Urinary bladder (tissue), 4 donors: ENCODE measurements at places on chromosomes 7 and 10. TPM values are rescaled to one million over a fixed set of nuclear protein-coding genes. Genes with fewer than 3 reads are reported as not detected.

GRCh38 chr10:43308986-43309385 lies 42.1 kb upstream of the RASGEF1A start:
- no peak for DNase-seq

GUSB gene
- 27.4 TPM for total RNA-seq

- no peak for DNase-seq
Measured at GRCh38 chr10:3902054-3902808, 117.2 kb upstream of the KLF6 start.

DNA sequence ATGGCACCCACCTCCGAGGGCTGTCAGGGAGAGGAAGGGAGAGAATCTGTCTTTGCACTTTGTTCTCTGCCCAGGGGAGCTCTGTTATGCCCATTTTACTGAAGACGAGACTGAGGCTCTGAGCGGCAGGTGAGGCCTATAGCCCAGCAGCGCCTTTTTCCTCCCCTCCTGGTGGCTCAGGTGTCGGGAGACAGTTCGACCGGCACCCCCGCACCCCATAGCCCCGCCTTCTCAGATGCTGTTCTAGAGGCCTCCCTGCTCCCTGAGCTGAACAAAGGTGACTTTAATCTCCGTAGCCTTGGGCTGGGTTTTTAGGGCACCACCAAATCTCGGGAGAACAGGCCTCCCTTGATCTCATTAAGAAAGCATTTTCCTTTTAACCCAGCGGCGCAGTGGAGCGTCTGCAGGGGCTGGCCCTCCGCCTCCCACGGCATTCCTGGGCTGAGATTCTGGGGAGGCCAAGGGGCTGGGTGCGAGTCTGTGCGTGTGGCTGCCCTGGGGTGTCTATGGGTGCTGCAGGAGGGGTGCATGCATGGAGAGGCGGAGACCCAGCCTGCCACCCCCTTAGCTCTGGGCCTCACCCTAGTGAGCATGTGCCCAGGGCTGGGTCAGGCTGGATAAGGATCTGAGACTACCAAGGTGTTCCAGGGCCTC lies 3.3 kb downstream of the LFNG start:
- DNase-seq, result no peak

DNA sequence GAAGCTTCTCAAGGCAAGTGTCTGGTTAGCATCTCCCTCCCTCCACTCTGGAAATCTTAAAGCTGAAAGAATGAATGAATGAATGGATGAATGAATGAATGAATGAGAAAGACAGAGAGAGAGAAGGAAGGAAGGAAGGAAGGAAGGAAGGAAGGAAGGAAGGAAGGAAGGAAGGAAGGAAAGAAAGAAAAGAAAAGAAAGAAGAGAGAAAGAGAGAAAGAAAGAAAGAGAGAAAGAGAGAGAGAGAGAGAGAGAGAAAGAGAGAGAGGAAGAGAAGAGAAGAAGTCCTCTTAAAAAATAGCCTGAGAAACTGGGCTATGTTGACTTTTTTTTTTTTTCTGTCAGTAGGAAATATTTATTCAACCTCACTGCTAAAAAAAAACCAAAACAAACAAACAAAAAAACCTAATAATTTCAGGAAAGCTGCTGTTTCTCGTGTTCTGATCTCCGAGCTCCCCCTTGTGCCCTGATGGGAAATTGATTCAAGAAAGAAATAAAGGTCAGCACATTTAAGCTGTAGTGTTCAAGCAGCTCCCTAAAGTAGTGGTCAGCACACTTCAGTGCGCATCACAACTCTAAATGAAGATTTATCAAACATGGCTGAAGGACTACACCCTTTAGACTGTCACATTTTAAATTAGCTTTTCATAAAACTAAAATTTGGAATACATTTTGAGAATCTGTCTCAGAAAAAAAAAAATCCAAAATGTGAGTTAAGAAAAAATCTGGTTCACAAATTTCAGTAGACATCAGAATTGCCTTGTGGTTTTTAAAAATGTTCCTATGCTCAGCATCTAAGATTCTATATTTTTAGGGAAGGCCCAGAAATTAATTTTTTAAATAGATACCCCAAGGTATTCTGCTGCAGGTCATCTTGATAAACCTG lies 154.3 kb downstream of the ELAPOR2 start:
- peak; percentile 14 for DNase-seq

CCDC172 gene
- total RNA-seq, result not detected

NME8 gene
- not detected for total RNA-seq

GRCh38 chr7:137798073-137798763 lies 48.6 kb downstream of the DGKI start:
- no peak for DNase-seq

DNA sequence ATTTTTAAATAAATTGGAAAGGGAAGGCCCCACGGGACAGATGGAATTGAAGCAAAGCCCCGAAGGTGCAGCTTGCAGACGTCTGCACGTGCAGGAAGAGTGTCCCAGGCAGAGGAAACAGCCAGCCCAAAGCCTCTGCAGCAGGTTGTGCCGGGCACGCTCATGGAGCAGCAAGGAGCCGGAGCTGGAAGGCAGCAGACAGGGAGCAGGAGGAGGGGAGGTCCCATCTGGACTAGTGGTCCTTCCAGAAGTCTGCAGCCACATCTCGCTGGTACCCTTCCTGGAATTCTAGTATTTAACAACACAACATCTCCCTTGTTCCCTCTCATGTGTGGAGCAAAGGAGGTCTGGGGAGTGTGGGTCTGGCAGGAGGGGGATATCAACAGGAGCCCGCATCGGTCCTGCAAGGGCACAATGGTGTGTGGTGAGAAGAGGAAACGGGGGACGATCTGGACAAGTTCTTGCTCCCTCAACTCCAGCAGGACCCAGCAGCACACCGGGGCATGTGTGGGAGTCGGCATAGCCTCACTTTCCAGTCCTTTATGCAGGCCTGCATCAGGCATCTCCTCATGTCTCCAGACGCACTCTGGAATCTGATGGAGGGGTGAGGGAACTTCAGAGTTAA lies 169.3 kb downstream of the GRID1 start:
- DNase-seq, result no peak

DNA sequence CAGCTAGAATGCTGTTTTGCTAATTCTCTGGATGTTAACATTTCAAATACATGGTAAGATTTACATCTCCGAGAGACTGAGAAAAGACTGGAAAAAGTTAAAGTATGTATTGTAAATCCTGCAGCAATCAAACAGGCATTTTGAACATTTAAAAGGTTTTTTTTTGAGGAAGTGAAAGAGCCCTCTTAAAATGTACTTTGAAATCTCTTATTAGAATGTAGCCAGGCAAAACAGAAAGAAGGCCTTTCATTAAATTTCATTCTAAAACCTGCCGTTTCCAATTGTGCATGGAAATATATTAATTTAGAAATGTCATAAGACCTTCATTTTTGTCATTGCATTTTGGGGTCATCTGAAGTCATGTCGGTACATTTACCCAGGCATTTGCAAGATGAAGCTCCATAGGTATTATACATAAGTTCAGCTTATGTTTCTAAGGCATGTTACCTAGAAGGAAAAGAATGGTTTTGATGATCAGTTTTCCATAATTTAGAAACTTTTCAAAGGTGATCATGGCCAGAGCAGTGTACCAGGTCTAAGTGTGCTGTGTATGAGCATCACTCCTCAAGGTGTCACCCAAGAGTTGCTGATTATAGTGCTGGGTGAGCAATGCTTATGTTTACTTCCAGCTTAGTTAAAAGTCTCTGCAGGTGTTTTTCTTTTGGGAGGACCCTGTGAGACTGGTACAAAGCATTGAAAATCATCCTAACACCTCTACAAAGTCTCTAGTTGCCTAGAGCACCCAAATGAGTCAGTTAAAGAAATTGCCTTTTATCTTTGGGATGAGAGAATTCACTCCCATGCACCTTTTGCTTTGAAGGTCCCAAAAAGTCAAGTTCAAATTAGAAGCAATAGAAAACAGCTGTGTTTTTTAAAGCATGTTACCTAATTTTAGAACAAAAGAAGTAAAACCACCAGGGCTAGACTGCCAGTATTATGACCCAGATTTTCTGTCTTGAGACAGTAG lies 7.1 kb downstream of the ZNF736 start:
- DNase-seq, result no peak

ZNF800 gene
- 42.5 TPM for total RNA-seq

- no peak for DNase-seq
Measured at GRCh38 chr7:22317632-22318031, 39.3 kb downstream of the RAPGEF5 start.

DNA sequence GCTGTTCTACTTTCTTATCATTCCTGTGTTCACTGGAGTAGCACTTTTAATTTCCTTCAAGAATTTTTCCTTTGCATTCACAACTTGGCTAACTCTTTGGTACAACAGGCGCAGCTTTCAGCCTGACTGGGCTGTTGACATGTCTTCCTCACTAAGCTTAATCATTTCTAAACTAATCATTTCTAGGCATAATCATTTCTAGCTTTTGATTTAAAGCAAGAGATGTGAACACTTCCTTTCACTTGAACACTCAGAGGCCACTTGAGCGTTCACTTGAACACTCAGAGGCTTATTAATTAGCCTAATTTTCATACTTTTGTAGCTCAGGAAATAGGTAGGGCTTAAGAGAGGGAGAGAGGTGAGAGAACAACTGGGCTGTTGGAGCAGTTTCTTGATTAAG lies 15.9 kb downstream of the C10orf90 start:
- no peak for DNase-seq

DNA sequence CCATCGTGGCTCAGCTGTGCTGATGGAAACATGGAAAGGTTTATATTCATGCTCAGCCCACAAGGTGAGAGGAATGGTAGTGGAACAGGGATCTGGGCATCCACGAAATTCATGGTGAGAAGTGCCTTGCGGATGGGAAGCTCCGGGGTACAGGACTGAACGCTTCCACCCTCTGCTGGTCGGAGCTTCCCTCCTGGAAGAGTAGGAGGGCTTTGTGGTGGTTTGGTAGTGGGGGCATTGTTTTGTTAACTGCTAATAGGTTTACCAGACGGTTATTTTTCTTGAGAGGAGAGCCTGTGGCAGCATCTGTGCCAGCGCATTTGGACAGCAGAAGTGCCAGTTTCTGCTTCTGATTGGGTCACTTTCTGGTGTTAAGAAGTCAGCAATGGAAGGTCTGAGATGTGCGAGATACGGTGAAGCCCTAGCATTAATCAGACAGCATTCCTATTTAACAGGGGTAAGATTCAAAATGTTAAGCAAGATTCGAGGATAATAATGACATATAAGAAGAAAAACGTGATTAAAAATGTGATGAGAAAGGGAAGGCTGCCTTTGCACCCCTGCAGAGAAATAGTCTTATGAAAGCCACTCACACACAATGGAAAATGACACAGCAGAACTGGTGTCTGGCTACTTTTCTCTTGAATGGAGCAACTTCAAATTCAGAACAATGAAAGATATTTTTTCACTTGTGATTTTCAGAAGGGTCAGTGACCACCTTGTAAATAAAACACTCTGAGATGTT lies 17.7 kb downstream of the ABCA13 start:
- DNase-seq, result no peak

DNA sequence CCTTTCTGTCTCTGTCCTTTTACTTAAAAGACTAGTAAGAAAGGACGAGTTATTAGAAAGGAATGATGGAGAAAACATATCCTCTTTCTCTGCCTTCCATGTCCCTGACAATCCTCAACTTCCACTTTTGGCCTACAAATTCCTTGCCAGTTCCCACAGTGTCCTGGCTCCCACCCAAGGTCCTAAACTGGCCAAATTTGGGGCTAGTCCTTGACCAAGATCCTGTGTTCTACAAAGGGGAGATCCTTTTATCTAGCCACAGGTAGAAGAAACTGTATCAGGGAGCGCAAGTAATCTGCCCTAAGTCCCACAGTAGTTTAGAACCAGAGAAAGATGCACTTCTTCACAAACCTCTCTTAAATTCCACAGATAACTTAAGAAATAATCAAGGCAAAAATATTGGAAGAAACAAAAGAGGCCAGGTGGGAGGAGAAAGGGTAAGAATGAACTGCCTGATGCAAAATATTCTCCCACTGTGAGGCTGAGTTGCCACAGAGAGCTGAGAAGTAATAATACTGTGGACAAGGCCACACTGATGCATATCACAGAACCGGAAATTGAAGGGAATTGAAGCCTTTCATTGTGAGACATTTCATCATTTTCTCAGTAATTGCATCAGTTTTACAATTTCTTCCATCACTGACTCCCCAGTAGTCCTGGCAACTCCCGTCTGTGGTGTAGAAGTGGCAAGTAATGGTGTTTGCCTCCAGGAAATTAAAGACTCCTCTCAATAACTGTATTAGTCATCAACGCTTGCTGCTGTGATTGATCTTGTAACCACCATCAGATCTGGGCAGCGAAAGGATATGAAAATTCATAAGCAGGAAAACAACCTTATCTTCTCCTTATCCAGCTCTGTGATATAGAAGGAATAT lies 47.2 kb downstream of the DNAJC12 start:
- DNase-seq, result no peak

DNA sequence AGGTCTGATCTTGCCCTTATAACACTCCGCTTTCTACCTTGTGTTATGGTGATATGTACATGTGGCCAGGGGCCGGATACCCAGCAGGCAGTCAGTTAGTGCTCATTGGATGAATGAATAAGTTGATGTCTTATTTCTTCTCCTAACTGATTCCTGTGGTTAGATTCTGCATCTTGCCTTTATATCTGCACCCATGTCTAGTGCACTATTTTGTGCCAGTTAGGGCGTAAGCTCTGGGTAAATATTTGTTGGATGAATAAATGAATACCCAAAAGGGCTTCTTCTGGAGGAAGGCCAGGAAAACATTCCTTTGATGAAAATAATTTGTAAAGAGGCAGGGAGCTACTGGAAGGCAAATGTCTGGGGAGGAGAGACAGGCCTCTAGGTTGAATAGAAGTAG lies 148.2 kb downstream of the CHN2 start:
- DNase-seq, result no peak

DNA sequence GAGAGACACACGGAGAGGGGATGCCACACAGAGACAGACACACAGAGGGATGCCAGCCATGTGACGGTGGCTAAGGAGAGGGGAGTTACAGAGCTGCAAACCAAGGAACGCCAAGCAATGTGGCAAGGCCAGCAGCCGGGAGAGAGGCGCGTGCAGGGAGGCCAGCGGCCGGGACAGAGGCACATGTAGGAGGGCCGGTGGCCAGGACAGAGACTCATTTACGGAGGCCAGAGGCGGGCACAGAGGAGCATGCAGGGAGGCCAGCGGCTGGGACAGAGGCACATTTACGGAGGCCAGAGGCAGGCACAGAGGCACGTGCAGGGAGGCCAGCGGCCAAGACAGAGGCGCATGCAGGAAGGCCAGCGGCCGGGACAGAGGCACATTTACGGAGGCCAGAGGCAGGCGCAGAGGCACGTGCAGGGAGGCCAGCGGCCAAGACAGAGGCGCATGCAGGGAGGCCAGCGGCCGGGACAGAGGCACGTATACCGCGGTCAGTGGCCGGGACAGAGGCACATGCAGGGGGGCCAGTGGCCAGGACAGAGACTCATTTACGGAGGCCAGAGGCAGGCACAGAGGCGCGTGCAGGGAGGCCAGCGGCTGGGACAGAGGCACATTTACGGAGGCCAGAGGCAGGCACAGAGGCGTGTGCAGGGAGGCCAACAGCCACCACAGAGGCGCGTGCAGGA lies 40.4 kb downstream of the INSIG1 start:
- no peak for DNase-seq
